ENCODE measurements at places on chromosomes 5 and 9. TPM values are rescaled to one million over a fixed set of nuclear protein-coding genes. Genes with fewer than 3 reads are reported as not detected.

Gene HSD17B3
- 0.97 TPM for total RNA-seq

Gene HMGCR
- 10.0 TPM for total RNA-seq

Gene TAS2R1
- not detected for total RNA-seq

Gene INSYN2B
- not detected for total RNA-seq

Gene CLTA
- 76.4 TPM for total RNA-seq

Gene SRA1
- 14.3 TPM for total RNA-seq

Gene FABP6
- total RNA-seq, result not detected

Gene ANKRD55
- not detected for total RNA-seq
